ENCODE measurements at places on chromosomes 5 and 9.

GRCh38 chr9:133696071-133696472, 42.1 kb downstream of the SARDH start:
- no peak for DNase-seq

DNA sequence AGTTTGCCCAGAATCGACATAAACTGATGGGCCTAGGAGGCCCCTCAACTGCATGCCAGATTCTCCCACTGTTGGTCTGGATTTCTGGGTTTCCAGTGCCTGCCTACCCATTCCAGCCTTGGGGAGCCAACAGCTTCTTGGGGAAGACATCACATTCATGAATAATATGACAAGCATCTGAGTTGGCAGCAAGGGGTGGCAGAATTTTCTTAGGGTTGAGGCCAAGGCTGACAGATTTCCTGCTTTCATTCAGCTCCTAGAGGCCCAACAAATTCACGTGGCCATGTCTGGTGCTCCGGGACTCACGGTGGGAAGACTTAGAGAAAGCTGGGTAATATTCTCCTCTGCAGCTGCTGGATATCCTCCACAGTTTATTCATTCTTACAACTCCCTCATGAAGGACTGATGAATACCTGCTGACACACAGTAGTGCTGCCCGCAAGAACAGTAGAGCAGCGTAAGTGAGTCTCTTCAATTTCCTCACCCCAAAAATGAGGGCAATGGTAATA, 305.0 kb upstream of the TNC start:
- no peak for DNase-seq

DNA sequence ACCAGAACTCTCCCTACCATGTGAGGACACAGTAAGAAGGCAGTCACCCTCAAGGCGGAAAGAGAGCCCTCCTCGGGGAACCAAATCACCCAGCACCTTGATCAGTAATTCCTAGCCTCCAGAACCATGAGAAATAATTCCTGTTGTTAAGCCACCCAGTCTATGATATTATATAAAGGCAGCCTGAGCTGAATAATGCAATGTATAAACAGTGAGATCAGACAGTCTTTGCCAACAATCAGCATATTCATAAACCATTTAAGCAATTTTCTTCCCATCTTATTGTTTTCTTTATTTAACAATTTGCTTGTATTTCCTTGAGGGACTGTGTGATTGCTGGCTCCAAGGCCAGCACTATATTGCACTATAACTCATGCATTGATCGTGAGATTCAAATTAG, 144.4 kb upstream of the DAPK1 start:
- no peak for DNase-seq

DNA sequence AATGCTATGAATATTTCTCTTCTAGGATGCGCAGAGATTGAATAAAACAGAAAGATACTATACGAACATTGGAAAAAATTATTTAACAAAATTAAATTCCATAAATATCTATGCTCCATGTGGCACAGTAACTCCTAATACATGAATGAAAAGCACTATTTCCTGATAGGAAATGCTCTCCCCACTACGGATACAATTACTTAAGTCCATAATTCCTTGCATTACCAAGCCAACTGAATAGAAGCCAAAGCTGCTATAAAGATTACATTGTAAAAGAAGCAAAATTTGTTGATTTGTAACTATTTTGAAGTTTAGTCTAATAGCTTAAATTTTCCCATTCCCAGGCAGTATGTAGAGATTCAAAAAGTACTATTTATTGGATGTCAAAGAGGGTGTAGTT, 61.8 kb upstream of the SNX2 start:
- DNase-seq = no peak

GRCh38 chr5:179275381-179275878, 69.8 kb downstream of the ADAMTS2 start:
- no peak for DNase-seq

- DNase-seq = no peak
Measured at GRCh38 chr5:132279801-132280200, 14.4 kb upstream of the SLC22A4 start.

DNA sequence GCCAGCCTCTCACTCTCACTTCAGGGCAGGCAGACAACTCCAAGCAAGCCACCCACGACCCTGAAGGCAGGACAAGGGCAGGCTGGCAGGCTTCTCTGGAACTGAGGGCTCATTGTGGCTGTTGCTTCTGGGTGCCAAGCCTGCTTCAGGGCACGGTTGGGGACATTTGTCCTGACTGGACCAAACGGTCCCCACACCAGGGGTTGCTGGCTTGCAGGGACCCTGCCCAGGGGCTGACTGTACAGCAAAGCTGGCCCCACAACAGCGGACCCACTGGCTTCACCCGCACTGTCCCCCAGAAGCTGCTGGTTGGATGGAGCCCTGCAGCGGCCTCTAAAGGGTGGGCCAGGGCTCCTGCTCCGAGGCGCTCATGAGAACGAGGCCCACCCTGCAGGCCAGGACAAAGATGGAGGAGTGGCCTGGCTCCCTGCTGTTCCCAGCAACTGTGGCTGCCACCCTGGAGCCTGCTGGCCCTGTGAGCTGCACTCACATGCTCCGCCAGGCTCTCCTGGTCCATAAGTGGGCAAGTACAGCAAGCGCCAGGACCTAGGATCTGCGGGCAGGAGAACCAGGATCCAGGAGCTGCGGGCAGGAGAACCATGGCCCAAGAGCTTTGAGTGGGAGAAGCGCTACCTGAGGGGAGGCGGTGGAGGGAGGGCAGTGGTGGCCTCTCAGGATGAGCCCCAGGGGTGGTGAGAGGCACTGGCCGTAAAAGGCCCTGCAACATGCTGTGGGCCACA, 34.4 kb upstream of the NSMF start:
- DNase-seq = no peak

GRCh38 chr9:107637421-107638420, 148.2 kb upstream of the KLF4 start:
- DNase-seq = no peak

DNA sequence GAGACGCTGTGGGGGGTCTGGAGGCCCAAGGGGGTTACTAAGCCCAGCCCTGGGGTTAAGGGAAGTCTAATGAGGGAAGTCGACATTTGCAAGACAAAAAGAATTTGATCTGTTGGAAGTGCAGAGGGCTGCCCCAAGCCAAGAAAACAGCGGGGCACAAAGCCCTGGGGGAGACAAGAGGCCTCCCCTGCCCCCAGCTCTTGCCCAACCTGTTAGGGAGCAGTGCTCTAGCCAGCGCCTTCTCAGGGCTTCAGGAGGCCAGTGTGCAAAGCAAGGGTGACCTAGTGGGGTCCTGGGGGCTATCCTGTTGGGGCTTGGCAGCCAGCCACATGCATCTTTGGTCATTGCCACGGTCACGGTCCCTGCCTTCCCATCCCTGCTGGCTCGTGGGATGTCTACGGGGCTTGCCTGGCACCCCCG, 25.2 kb downstream of the GFI1B start:
- no peak for DNase-seq

GRCh38 chr9:70110194-70111041, 66.8 kb downstream of the MAMDC2 start:
- no peak for DNase-seq

GRCh38 chr9:28410411-28410810, 837.1 kb upstream of the C9orf72 start:
- DNase-seq = no peak

DNA sequence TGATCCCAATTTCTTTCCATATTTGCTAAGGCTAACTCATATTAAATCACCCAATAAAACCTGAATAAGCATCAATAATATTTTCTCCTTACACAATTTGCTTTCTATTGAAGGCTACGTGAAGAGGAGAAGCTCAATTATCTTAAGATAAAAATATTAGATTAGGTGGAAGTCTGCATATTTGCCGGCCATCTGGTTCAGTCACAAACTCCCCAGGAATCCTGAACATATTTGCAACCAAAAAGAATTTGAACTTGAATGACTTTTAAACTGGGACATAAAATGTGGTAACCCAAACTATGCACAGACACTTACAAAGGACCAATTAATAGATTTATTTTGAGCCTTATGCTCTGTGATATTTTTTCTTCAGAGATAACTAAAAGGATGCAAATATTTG, 92.3 kb downstream of the HAPLN1 start:
- DNase-seq = no peak

DNA sequence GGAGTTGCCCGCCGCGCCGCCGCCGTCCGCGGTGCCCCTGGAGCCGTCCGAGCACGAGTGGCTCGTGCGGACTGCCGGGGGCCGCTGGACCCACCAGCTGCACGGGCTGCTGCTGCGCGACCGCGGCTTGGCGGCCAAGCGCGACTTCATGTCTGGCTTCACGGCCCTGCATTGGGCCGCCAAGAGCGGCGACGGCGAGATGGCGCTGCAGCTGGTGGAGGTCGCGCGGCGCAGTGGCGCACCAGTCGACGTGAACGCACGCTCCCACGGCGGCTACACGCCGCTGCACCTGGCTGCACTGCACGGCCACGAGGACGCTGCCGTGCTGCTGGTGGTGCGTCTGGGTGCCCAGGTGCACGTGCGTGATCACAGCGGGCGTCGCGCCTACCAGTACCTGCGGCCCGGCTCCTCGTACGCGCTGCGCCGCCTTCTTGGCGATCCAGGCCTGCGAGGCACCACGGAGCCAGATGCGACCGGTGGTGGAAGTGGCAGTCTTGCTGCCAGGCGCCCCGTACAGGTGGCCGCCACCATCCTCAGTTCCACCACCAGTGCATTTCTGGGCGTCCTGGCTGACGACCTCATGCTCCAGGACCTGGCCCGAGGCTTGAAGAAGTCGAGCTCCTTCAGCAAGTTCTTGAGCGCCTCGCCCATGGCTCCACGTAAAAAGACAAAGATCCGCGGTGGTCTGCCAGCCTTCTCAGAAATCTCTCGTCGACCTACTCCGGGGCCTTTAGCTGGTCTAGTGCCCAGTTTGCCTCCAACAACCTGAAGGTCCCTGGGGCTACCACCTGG, 1.6 kb downstream of the SOWAHA start:
- DNase-seq = no peak

DNA sequence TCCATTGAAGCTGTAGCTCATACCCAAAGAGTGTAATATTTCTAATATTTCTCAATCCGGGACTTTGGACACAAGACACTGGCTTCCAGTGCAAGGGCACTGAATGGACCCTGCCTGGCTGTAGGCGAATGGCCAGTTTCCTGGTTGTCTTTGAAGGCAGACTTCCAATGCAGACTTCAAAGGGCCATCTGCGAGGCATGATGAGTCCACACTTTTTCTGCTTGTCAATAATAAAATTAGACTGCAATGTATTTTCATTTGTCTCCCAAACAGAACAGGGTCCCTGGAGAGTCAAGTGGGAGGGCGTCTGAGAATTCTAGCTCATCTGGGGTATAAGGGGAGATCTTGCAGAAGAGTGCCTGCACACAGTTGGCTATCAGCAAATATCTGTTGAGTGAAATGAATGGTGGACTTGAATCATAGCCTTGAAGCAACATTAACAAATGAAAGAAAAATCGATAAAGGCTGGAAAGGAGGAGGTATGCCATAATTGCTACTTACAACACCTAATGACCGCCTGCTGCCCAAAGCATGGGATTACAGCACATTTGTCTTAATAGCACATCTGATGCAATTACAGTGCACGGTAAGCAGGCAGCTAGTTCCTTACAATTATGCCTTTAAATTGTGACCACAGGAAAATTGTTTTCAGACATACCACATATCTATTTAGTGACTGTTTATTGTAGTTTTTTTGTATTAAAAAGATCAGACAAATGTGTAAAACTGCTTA, 137.5 kb downstream of the ARHGEF28 start:
- DNase-seq = no peak

DNA sequence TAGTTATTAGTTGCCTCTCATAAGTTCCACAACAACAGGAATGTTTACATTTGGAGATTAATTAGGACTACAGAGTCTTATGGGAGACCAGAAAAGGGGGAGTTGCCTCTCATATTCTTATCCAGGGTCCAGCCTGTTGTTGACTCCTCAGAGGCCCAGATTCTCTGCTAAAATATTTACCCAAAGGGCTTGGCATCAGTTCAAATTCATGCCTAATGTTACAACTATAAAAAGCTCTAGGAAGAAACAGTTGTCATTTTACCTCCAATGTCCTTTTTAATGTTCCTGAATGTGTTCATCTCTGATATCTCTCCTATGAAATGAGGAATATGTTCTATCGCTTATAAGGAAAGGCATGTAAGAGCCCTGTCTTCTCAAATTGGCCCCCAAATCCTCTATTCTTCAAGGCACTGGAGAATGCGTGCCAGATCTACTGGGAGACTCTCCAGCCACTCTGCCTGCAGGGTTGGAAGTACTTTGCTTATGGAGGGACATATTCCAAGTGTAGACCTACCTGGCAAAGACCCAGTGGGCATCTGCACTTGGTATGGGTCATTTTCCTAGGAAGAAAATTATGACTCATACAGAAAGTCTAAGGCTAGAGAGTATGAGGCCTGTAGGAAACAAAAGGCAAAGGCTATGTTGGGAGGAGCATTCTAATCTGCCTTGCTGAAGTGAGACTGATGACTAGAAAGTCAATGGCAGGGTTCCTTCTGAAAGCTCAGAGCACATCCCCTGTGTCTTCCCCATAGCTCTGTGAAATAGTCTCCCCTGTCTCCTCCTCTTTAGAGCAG, 192.6 kb downstream of the ESM1 start:
- DNase-seq = no peak

DNA sequence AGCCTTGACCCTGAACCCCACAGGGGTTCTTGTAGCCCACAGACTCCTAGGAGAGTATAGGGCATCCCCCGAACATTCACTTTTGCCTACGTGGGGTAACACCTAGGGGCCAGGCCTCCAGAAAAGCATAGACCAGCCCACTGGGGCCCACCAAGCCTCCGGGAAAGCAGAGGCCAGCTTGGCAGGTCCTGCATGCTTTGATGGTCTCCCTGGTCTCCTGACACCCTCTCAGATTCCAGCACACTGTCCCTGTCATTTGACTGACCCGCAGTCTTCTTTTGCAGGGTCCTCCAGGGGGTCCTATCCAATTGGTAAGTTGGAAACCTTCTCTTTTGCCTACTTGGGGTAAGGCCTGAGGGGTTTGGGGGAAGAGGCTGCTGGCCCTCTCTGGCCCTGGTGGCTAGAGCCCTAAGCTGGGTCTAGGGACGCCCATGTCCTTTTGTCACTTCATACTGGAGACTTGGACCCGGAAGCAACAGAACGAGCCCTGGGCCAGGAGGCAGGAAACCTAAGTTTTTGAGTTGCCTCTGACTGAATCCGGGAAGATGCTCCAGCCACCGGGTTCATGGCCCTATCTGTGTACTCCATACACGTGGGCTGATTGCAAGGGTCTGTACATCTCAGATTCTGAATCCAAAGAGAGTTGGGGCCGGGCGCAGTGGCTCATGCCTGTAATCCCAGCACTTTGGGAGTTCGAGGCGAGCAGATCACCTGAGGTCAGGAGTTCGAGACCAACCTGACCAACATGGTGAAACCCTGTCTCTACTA, 20.9 kb upstream of the ORM1 start:
- DNase-seq = no peak

- no peak for DNase-seq
Measured at GRCh38 chr9:122883125-122883524, 22.0 kb downstream of the RC3H2 start.

- DNase-seq = no peak
Measured at GRCh38 chr5:20570486-20570885, 582.5 kb upstream of the CDH18 start.

Measured in effector memory CD4-positive, alpha-beta T cell (primary cell).